Stimulated activated CD4-positive, alpha-beta T cell treated with anti-CD3 and anti-CD28 coated beads, Interleukin-12 subunit alpha, Interleukin-12 subunit beta, amount 100 ng/mL, for 48 hours (primary cell): ENCODE measurements at places on chromosomes 11 and 22.

GRCh38 chr11:76243193-76243956 is 37.1 kb upstream of the WNT11 start:
- no peak for DNase-seq

DNA sequence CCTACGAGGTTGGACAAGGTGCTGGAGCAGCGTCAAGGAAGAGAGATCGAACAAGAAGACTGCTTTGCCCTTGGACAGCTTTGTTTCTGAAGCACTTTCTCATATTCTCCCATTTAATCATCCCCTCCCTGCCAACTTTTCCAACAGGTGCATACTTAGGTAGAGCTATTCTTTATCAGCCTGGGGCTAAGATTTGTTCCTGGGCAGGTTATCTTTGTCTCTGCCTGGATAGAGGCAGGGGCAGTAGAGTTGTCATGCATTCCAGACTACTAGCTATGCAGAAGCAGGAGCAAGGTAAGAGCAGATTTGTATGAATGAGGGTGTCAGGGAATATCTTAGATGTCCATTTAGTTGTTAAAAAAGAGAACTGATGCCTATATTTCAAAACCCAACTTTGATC is 82.3 kb downstream of the PTPRJ start:
- DNase-seq = no peak

- DNase-seq = no peak
These were observed 25.5 kb downstream of the KCNJ5 start for GRCh38 chr11:128916681-128917080.

GRCh38 chr22:40193429-40194421 is 16.0 kb downstream of the TNRC6B start:
- no peak for DNase-seq

- DNase-seq = no peak
These were observed 904 bp downstream of the SLC35F2 start for GRCh38 chr11:107857550-107858216.

- DNase-seq = peak; percentile 59
These were observed 1.6 kb upstream of the BCR start for GRCh38 chr22:23178512-23179254.

DNA sequence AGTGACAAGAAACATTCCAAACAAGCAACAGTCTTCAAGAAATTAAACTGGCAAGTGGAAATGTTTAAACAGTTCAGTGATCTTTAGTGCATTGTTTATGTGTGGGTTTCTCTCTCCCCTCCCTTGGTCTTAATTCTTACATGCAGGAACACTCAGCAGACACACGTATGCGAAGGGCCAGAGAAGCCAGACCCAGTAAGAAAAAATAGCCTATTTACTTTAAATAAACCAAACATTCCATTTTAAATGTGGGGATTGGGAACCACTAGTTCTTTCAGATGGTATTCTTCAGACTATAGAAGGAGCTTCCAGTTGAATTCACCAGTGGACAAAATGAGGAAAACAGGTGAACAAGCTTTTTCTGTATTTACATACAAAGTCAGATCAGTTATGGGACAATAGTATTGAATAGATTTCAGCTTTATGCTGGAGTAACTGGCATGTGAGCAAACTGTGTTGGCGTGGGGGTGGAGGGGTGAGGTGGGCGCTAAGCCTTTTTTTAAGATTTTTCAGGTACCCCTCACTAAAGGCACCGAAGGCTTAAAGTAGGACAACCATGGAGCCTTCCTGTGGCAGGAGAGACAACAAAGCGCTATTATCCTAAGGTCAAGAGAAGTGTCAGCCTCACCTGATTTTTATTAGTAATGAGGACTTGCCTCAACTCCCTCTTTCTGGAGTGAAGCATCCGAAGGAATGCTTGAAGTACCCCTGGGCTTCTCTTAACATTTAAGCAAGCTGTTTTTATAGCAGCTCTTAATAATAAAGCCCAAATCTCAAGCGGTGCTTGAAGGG is 6.0 kb downstream of the MALAT1 start:
- no peak for DNase-seq

DNA sequence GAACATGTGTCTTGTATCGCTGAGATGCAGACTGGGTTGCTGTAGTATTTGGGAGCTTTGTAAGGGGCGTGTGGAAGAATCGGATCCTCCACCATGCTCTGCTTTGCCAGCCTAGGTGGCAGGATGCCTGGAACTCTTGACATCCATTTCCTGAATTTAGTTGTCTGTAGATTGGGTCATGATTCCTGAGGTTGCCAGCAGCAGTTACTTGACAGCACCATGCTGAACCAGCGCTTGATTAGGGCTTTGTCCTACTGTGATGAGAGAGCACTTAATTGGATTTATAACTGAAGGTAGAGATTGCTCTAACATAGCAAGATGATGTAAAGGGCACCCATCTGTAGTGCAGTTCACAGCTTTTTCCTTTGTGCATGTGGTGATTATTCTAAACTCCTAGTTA is 75.6 kb upstream of the HORMAD2 start:
- DNase-seq = no peak

- no peak for DNase-seq
These were observed 19.5 kb upstream of the TCF20 start for GRCh38 chr22:42289671-42290541.

DNA sequence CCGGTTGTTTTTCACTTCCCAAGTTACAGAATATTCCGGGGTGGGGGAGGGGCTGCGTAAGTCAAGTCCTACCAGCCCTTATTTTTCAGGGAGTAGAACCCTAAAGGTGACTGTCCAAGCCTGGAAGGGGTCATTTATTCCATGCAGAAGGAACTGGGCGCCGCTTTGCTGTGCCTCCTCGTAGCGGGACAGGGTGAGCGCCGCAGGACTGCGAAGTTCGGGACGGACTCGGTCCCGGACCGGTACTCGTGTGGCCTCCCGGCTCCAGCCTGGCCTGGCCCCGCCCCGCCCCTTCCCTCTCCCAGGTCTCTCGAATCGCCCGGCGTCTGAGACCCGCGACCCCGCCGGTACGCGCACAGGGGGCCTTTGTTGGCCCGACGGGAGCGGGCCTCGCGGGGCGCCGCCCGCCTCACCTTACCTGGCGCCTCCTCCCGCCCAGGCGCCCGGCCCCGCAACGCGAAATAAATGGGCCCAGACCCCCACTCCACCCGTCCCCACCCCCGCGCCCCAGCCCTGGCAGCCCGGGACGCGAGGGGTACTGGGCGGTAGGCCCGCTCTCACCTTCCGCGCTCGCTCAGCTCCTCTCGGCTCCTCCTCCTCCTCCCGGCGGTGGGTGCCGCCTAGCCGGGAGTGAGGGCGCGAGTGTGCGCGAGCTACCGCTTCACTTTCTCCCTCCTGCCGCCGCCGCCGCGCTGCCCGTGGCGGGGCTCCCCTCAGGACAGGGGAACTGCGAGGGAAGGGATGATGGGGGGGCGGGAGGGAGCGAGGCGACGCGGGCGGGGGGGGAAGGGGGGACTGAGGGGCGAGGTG is 698 bp downstream of the PAK1 start:
- peak; percentile 23 for DNase-seq

DNA sequence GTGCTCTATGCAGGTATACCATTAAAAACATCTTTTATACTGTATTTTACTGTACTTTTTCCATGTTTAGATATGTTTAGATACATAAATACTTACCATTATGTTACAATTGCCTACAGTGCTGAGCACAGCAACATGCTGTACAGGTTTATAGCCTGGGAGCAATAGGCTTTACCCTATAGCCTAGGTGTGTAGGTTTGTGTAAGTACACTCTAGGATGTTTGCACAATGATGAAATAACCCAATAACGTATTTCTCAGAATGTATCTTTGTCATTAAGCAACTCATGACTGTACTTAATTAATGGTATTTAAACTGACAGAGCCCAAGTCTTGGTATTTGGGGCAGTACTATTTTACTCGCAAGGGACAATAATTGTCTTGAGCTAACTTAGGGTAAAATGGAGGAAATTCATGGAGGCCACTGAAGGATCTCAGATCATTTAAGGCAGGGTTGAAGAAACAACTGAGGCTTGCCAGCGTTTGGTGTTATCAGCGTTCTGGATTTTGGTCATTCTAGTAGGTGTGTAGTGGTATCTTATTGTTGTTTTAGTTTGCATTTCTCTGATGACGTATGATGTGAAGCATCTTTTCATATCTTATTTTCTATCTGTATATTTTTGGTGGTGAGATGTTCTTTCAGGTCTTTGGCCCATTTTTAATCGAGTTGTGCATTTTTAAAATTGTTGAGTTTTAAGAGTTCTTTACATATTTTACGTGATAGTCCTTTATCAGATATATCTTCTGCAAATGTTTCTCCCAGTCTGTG is 42.4 kb downstream of the ADAMTS15 start:
- DNase-seq = no peak

DNA sequence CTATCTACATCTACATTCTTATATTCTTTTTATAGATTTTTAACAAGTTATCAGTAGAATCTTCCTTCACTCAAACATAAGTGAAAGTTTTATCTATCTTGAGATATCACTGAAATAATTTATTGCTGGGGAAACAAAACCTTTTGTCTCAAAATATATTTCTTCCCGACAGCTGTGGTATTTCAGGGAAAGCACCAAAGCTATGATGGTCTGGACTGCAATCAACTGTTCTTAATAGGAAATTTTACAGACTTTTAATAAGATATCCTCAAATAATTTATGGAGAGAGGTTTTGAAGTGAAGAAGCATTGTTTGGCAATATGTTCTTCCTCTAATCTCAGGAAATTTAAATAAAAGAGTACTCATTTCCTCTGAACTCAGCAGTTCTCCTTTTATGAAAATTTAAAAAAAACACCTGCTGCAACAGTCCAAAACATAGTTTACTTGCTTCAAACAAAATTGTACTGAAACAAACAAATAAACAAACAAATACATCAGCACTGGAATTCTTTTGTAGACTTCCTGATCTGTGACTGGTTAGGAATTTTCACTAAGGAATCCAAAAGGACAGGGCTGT is 33.9 kb upstream of the EIF3M start:
- DNase-seq = no peak

DNA sequence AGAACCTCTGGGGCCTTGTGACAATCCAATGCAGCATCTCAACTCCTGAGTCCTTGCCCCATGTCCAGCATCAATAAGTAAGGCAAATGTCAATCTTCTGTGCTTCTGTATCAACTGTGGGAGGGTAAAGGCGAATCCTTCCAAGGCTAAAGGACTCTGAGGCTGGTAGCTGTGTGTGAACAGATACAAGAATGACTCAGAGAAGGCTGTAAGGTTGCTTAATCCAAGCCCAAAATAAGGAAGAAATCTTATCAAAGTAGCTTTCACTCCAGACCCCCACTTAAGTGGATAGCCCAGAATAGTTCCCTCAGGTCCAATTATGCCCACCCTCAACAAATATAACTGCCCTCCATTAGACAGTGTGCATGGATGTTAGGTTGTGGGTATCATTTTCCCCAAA is 28.1 kb upstream of the SCGB1A1 start:
- no peak for DNase-seq

DNA sequence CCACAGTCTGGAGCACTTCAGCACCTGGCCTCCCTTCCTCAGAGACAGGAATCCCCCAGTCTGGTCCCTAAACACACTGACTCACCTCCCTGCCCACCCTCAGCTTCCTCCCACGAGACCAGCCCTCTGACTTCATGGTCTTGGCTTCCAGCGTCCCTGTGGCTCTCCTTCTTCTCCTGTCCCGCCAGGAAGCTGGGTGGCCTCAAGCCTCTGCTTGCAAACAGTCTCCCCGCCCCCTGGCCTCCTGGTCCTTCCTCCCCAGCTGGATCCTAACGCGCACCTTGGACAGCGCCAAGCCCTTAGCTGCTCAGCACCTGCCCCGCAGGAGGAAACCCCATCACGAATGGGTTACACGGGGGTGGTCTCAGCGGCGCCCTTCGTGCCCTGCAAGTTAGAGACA is 4.5 kb downstream of the NCF4 start:
- DNase-seq = no peak

DNA sequence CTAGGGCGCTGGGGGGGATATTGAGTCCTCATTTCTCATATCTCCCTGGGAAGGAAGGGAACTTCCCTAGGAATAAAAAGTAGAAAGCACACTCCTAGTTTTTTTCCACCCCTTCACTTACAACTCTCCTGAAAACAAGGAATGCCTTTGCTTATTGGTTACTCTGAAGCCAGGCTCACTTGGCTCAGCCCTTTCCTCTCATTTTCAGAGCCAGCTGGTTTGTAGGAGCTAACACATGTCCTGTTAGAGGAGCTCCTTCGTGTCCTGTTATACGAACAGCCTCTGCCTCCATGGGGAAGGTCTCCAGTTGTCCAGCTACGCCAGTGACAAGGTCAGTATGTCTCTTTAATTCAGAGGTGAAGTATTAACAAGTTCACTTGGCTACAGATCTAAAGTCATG is 17.6 kb downstream of the ALKBH8 start:
- no peak for DNase-seq

- no peak for DNase-seq
These were observed 105.1 kb downstream of the GUCY1A2 start for GRCh38 chr11:106913141-106913540.

GRCh38 chr11:57331720-57332119 is 4.0 kb downstream of the SSRP1 start:
- no peak for DNase-seq

GRCh38 chr22:50216684-50217520 is 16.1 kb downstream of the SELENOO start:
- DNase-seq = no peak

DNA sequence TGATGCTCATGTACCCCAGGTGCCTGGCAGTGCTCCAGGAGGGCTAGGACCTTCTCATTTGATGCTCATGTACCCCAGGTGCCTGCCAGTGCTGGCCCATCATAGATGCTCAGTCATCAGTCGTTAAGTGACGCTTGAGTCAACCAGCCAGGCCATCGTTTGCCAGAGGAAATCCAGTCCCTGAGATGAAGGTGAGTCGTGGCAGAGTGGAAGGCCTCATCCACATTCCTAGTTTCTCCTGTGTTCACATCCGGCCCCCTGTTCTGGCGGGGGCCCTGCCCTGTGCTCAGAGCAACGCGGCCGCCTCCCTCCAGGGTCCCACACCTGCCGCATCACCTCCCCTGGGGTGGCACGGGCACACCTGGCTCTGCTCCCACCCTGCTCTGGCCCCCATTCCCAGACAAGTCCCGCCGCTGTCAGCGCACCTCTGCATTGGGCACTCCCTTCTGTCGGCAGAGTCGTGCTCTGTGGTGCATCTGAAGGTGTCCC is 279.9 kb downstream of the BRD1 start:
- DNase-seq = no peak

GRCh38 chr11:21963013-21963412 is 229.9 kb upstream of the ANO5 start:
- no peak for DNase-seq

GRCh38 chr11:23991165-23991539 is 505.7 kb upstream of the LUZP2 start:
- no peak for DNase-seq

DNA sequence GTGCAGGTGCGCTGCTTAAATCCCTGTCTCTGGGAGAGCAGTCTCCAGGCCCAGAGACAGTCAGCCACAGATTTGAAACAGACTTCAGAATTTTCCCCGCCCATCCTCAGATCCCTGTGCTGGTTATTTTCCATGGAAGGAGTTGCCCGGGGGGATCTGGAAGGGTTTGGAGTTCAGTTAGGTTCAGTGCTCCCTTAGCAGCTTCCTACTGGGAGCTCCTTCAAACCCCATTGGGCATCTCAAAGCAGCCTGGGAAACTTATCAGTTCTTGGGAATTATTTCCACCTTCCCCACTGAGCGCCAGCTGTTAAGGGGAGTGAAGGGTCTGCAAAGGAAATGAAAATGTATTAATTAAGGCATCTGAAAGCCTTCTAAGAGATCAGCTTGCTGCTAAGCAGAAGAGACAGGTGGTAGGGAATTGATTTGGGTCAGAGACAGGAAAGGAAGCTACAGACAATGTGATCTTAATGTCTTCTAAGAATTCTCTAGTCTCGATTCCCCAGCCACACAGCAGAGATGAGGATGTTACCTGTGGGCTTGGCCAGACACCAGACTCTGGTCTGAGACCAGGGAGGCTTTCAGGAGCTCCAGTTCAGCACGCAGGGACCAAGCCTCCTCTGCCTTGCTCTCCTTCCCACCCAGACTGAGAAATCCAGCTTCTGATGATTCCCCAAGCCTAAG is 106.2 kb upstream of the TBCEL start:
- no peak for DNase-seq
